Lower lobe of right lung (tissue), 2 donors: ENCODE measurements at places on chromosomes 4 and X.

DNA sequence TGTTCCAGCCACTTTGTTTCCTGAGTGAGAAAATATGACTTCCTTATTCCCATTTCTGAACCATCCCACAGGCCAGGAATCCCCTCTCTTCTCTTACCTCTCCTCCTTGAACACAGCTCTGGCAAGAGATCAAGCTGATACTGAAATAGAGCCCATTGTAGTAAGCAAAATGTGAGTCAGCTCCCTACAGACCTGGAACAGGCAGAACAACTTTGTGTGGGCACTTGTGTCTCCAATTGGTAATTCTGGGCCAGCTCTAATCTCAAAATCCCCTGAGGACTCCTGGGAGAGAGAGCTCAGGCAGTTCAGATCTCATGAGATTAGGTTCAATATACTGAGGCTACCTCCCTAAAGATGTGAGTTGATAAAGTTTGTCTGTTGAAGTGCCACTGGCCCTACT, 213.5 kb downstream of the GUCY2F start:
- no peak for DNase-seq

- DNase-seq, result no peak
Observed at GRCh38 chr4:94588896-94589693, 137.4 kb downstream of the PDLIM5 start.

- no peak for DNase-seq
Observed at GRCh38 chrX:86604607-86605006, 456.4 kb downstream of the DACH2 start.

DNA sequence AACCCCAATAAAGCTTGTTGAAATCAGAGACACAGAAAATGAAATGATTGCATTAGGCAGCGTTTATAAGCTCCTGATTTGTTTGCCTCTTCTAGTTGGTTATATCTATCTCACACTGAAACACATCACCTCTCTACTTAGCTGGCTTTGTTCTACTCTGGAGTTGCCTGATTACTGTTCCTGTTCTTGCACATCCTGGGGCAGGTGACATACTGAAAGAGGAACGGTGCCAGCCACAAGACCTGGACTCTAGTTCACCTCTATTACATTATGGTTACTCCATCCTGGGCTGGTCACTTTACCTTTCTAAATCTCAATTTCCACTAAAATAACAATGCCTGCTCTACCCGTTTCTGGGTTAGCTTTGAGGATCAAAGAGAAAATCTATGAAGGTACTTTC, 47.9 kb downstream of the TRIM2 start:
- DNase-seq, result no peak

- DNase-seq, result no peak
Observed at GRCh38 chr4:28744066-28744465, 1883.4 kb downstream of the STIM2 start.

DNA sequence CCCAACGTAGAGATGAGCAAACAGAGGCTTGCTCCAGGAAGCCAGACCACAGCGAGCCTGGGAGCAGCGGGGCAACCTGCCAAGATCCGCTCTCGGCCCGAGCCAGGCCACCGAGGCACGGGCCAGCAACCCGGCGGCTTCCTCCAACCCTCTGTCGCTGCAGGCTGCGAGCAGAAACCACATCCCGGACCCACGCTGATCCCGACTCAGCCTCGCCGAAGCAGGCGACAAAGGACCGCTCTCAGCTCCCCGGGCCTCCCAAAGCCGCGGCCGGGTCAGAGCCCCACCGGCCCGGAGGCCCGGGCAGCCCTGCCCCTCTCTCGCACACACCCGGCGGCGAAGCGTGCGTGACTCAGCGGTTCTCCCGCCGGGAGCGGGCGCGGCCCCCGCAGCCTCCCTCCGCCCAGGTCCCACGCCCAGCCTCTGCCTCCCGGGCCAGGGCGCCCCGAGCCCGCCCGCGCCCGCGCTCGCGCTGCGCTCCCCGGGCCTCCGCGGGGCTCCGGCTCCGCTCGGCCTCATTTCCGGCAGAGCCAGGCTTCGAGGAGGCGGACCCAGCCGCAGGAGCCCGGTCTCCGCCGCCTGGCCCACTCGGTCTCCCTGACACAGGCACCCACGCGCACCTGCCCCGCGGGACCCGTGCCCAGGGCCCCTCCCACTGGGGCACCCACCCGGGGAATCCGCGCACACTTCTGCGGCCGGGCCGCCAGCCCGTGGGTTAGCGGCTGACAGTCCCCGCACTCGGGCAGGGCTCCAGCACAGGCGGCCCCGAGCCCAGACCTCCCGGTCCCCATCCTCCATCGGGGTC, 1.7 kb downstream of the PPP2R2C start:
- no peak for DNase-seq
